AG09319 (cell line): ENCODE measurements at places on chromosomes 3 and 15.

DNA sequence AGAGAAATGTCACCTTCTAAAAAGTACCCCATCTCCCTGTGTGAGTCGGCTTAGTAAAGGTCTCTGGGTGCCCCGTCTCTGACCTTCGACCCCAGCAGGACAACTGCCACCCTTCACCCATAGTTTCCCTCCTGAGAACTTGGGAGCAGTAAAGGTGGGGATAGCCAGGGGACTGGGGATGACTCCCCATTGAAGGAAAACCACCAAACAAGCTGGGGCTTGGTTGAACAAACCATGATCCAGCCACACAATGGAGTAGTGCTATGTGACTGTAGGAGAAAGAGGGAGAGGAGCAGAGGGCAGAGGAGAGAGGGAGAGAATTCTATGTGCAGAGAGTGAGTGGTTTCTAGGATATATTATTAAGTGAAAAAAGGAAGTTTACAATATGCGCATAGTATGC is 33.7 kb downstream of the IDH3A start:
- DNase-seq, result no peak

- DNase-seq, result no peak
These were observed 18.6 kb downstream of the KPNA4 start for GRCh38 chr3:160546727-160547126.

GRCh38 chr3:70774641-70775040 is 462.2 kb upstream of the MDFIC2 start:
- no peak for DNase-seq

DNA sequence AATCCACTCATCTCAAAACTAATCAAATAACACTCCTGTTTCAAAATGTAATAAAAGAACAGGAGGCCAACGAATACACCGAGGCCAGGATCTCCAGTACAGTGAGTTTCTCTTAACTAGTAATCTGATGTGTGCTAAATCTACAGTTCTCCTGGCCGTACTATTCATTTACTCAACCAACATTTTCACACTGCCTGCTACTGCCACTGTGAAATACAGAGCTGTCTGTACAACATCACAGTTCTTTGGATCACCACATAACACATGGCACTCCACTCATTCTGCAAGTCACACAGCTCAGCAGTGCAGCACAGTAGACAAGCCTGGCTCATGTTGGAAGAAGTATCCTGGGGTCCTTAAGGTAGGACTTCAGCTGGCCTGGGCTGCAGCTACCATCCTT is 21.9 kb downstream of the RIOX2 start:
- DNase-seq, result no peak

- no peak for DNase-seq
These were observed 180.8 kb downstream of the ATP10A start for GRCh38 chr15:25682340-25682739.
